ENCODE measurements at places on chromosomes 3 and 15.
A peak's percentile ranks its signal among the peaks of the same experiment; 100 is the strongest.

GRCh38 chr15:28114721-28115622 is 15.9 kb upstream of the OCA2 start:
- peak; percentile 36 for DNase-seq

DNA sequence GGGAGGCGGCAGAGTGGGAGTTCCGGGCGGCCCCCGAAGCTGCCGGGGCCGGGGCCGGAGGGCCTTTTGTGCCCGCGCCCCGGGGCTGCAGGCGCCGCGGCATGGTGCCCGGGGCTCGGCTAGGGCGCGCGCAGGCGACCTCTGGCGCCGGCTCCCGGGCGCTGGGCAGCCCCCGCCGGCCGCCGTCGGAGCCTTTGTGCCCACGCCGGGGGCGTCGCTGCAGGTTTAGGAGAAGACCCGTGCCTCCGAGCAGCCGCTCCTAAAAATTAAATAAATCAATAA is 299 bp downstream of the PAQR9 start:
- DNase-seq = no peak

DNA sequence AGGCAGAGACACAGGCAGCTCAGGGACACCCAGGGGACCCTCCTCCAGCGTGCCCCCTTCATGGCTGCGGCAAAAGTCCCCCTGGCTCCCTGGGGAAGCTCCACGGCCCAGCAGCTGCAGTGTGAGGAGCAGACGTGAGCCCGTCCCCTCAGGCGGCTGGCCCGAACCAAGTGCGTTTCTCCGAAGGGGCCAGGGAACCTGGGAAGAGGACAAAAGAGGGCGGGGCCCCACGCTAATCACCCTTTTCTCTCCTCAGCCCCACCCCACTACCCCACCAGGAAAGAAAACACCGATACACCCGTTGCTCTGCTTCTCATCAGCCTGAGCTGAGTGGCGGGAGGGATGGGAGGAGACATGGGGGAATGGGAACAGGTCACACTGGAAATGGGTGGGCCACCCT is at the start of gene MUC4:
TSS of gene MUC4 (minus strand) at position 174 of the 400 bp plus-strand sequence. CDS start at position 62, 112 bp downstream.
- no peak for DNase-seq

DNA sequence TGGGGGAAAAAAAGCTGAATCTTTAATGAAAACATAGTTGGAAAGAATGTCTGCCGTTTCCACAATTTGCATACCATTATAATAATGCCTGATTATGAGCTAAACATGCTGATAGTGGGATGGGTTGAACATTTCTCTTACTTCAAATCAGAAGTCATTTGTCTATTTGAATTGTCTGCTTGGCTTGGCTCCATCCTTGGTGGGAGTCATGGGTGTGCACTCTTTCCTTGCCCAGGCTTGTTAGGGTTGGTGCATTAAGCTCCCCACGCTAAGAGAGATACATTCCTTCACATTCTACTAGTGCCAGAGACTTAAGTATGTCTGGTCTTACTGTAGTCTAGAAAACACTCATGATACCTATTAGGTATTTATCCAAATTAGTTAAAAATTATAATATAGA is 121.4 kb upstream of the RARB start:
- DNase-seq = no peak

GRCh38 chr3:34724916-34725499 is 914.3 kb upstream of the ARPP21 start:
- DNase-seq = no peak

DNA sequence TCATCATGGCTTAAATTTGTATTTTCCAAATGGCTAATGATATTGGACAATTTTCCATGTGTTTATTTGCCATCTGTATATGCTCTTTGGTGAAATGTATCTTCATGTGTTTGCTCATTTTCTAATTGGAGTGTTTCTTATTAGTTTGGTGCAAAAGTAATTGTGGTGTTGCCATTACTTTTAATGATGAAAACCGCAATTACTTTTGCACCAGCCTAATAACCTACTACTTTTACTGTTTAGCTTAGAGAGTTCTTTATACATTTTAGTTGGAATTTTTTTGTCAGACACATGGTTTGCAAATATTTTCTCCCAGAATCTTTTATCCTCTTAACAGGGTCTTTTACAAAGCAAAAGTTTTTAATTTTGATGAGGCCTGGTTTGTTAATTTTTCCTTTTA is 141.0 kb upstream of the AGTR1 start:
- no peak for DNase-seq

- no peak for DNase-seq
These were observed 159.5 kb downstream of the SQOR start for GRCh38 chr15:45794304-45794703.

- peak; percentile 12 for DNase-seq
These were observed 42.8 kb downstream of the GRIP2 start for GRCh38 chr3:14497321-14497720.

- peak; percentile 77 for DNase-seq
These were observed 74.0 kb upstream of the TTBK2 start for GRCh38 chr15:42994546-42994945.

GRCh38 chr3:27533718-27534573 is 49.8 kb upstream of the SLC4A7 start:
- peak; percentile 100 for DNase-seq

DNA sequence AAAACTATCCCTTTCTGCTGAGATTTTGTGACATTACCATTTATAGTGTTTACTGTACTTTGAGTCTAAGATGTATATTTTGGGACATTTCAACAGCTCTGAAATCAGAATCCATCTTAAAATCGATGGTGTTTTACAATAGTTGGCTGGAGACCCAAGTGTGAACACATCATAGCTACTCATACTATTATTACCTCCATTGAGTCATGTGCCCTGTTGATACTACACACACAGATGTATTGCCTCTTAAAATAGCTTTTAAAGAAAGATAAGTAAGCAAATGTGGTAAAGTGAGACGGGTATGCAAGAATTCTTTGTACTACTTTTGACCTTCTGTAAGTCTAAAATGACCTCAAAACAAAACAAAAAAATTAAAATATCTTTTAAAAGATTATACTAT is 6.7 kb downstream of the LMOD3 start:
- no peak for DNase-seq

- DNase-seq = peak; percentile 25
These were observed 4.5 kb downstream of the RNF168 start for GRCh38 chr3:196499061-196499460.

DNA sequence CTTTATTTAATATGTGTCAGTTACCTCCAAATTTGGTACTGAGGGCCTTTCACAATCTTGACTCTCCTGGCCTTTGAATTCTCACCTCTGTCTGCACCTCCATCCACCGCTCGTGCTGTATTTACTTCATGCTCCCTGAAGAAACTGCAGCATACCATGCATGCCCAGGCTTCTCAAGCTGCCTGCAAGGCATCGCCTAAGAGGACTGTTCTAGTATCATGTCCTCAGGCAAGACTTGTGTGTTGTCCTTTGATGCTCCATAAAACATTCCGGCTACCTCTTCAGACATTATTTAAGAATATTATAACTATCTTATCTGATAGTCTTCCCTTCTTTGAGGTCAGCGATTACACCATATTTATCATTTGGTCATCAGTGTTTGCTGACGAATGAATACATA is 682.5 kb downstream of the NR2F2 start:
- DNase-seq = no peak

GRCh38 chr15:92034227-92034626 is 180.7 kb downstream of the SLCO3A1 start:
- DNase-seq = no peak

- DNase-seq = no peak
These were observed 139.4 kb downstream of the RPLP1 start for GRCh38 chr15:69591905-69592508.

DNA sequence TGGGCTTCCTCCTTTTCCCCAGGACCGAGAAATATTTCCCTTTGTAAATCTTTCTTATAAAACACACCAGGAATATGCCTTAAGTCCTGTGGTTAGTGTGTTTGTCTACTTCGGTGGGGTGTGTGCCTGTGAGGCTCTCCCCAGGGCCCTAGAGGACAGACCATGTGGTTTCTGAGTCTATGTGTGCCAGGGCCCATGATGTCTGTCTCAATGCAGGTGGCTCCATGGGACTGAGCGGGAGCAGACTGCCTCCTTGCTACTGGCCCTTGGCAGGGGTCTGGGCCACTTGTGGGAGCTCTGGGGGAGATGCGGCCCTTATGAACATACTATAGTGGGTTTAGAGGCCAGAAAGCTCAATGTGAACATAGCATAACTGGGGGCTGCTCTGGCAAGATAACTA is 37.6 kb downstream of the SCN5A start:
- no peak for DNase-seq

- DNase-seq = no peak
These were observed 108.1 kb downstream of the LSAMP start for GRCh38 chr3:116337229-116337628.

DNA sequence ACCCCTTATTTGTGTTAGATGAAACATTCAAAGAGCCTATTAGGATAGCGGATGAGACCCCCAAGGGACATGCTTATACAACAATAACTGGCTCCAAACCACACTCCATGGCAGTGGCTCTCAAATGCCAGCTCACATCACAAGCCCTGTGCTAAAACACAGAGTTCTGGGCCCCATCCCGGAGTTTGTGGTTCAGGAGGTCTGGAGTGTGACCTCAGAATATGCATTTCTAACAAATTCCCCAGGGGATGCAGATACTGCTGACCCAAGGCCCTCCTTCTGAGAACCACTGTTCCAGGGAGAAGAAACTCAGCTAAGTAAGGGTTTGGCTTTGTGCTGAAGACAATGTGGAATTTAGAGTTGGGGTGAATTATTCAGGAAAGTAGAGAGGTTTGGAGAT is 3.6 kb downstream of the CCRL2 start:
- DNase-seq = peak; percentile 27

- peak; percentile 94 for DNase-seq
These were observed 11.4 kb upstream of the SLC6A6 start for GRCh38 chr3:14391033-14391432.

GRCh38 chr15:68227643-68228142 is 1.8 kb downstream of the CLN6 start:
- DNase-seq = no peak

GRCh38 chr3:190677001-190677400 is 163.1 kb downstream of the IL1RAP start:
- DNase-seq = no peak

DNA sequence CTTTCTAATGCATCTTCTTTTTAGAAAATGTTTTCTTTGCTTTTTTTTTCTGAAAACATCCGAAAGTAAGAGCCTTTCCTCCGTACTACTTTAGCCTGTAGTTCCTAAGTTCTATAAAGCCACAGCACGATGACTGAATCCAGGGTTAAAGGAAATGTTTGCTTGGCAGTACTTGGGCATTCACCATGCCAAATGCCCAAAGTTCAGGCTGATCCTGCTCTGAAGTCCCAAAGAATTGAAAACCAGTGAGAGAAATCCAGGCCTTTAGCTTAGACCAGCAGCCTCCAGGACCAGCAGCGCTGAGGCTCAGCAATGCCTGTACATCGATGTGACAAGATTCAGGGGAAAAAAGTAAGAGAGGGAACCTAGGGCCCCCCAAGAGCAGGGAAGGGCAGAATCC is 35.1 kb downstream of the CCK start:
- DNase-seq = no peak

DNA sequence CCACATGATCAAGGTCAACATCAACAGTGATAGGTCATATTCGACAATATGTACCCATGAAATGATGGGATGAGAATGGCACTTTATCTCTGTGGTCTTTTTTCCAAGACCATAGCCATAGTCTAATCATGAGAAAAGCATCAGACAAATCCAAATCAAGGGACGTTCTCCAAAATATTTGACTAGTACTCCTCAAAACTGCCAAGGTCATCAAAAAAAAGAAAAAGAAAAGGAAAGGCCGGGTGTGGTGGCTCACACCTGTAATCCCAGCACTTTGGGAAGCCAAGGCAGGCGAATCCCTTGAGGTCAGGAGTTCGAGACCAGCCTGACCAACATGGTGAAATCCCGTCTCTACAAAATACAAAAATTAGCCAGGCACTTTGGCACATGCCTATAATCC is 318.3 kb downstream of the TAFA4 start:
- no peak for DNase-seq

DNA sequence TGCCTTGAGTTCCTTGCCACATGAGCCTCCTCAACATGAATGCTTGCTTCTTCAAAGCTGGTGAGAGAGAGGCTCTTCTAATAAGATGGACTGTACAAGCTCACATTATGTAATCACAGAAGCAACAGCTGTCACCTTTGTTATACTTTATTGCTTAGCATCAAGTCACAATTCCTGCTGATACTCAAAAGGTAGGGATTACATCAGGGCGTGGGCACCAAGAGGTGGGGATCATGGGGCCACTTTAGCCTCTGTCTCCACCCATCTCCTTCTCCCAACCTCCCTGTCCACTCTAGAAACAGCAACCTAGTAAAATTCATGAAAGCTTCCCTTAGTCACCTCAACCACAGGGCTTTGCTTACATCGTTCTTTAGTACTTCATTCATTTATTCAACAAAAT is 95.9 kb downstream of the FAM43A start:
- no peak for DNase-seq

GRCh38 chr15:44726136-44726535 is 10.2 kb upstream of the TRIM69 start:
- no peak for DNase-seq

DNA sequence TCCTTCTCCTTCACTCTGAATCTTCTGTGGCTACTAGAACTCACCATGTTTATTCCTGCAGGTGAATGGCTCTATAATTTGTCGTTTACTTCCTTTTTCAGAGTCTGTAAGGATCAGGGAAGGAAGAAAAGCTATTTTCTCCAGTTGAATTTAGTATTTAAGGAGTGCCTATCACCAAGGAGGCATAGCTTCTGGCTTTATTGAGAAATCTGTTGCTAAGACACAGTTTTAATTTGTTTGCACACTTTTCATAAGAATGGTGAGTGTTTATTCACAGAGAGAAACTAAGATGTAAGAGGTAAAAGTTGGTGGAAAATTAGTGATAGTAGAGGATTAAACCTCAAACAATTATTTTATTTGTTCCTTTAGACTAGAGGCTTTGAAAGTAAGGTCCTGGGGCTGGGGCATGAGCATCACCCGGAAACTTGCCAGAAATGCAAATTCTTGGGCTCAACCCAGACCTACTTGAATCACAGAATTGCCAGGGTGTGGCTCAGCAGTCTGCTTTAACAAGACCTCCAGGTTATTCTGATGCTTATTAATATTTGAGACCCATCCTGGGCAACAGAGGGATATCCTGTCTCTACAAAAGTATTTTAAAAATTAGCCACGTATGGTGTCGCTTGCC is 461.3 kb downstream of the AGBL1 start:
- DNase-seq = no peak

DNA sequence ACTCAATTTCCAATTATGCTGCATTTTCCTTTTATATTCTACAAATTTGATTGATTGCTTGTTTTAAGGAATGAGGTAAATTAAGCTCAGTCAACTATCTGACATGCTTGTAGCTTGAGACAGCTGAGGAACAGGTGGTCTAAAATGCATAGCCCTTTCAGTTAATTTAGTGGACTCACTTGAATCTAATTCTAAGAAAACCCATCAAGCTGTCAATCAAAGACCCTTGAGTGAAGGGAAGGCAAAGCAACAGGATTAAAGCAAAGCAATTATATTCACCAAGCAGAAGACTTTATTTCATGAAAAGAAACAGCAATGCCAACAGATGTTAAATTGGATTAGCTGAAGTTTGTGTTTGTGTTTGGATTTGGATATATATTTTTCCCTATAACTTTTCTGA is 228.5 kb downstream of the ARPP21 start:
- DNase-seq = no peak

- DNase-seq = peak; percentile 83
These were observed 6.5 kb upstream of the TBC1D23 start for GRCh38 chr3:100254168-100254777.

GRCh38 chr3:46695962-46696894 is 2.7 kb upstream of the ALS2CL start:
- peak; percentile 55 for DNase-seq

GRCh38 chr3:110995461-110996231 is 76.0 kb upstream of the NECTIN3 start:
- DNase-seq = peak; percentile 83

Measured in fibroblast of skin of scalp (primary cell).